Ammon's horn (tissue), 1 donor: ENCODE measurements at places on chromosomes 13 and 19.

DNA sequence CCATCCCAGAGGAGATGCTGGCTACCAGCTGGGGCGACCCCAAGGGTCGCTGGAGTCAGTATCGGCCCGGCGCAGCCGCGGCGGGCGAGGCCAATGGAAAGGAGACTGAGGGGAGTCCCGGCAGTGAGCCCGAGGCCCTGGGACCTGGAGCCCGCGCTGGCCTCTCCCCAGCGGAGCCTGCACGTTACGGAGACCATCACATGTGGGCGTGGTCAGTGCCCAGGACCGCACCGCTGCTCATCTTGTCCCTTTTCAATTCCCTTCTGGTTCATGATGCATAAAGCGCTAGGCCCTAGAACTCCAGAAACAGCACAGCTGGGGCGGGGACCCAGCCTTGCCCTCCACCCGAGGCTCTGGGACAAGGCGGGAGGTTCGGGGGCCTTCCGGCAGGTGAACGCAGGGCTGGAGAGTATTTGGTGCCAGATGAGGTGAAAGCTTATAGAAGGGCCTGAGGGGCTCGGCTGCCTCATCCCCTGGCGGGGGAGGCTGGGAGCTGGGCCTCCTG lies 8.0 kb downstream of the C19orf25 start:
- DNase-seq: no peak

GRCh38 chr19:48614436-48615230 lies at the start of gene FAM83E:
FAM83E (minus strand) TSS chr19:48615076; CDS start chr19:48613372, 1,704 bp downstream.
- DNase-seq: no peak

DNA sequence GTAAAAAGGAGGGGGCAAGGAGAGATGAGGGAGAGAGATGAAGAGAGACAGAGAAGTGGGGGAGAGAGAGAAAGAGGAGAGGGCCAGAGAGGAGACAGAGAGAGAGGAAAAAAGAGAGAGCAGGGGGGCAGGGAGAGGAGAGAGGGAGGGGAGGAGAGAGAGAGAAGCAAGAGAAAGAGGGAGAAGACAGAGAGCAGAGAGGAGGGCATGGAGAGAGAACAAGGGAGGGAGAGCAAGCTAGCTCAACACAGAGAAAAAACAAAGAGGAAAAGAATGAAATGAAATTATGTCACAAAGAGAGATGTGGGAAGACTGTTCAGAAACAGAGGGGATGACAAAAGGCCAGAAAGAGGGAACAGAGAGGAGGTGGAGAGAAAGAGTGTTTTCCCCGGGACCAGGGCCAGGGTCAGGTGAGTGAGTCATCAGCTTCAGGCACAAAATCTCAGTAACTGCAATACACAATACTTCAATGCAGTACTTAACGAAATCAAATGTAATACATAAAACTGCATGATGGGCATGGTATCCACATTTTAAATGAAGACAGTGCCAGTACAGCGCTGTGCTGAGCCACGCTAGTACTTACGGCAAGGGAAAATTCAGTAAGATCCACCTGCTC lies 4.8 kb downstream of the KLK7 start:
- DNase-seq: no peak

GRCh38 chr19:52722062-52723003 lies 12.5 kb downstream of the ZNF611 start:
- no peak for DNase-seq

DNA sequence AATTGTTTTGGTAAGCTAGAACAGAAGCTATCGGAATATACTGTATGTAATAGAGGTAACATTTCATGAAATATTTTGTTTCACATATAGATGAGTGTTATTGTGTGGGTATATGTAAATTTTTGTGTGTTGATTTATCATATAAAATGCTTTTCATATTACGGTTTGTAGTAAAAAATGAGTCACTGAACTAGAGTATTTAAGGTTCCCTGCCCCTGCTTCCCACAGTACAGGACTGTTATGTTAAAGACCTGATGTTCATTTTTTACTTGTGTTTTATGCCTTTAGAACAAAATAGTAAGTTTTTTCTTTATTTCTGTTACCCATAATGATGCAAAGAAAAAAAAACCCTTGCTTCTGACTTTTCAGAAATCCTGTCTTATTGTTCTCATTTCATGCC lies 243.4 kb downstream of the ENOX1 start:
- DNase-seq: no peak

DNA sequence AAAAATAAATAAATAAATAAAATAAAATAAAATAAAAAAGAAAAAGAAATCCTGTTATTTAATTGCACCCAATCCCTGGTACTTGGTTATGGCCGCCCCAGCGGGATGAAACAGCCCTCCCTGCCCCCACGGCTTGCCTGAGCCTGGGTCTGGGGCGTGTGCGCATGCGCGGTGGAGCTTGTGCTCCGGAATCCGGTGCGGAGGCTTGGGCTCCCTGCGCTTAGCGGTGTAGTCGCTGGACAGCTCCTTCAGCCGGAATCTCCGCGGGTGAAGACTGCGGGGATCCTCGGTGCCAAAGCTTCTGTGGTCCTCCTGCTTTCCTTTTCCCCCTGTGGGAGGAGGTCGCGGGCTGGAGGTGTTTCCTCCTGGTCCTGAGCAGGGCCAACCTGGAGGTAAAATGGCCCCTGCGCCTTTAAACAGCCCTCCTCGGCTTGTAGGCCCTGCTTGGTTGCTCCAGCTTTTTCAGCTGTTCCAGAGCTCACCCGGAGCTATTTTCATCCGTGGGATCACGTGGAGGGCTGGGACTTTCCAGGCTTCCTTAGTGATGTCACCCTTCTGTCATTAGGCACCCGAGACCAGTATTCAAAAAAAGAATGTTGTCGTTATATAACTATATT lies at the start of gene PLA2G4C:
TSS of gene PLA2G4C (minus strand) at position 468 of the 617 bp plus-strand sequence. CDS start 4,288 bp downstream, outside the sequence.
- DNase-seq: peak; percentile 93

GRCh38 chr13:113239986-113240385 lies 30.6 kb downstream of the CUL4A start:
- no peak for DNase-seq

GRCh38 chr19:15128162-15128770 lies 21.1 kb downstream of the SYDE1 start:
- no peak for DNase-seq

GRCh38 chr13:97141097-97141496 lies 81.0 kb upstream of the MBNL2 start:
- no peak for DNase-seq

DNA sequence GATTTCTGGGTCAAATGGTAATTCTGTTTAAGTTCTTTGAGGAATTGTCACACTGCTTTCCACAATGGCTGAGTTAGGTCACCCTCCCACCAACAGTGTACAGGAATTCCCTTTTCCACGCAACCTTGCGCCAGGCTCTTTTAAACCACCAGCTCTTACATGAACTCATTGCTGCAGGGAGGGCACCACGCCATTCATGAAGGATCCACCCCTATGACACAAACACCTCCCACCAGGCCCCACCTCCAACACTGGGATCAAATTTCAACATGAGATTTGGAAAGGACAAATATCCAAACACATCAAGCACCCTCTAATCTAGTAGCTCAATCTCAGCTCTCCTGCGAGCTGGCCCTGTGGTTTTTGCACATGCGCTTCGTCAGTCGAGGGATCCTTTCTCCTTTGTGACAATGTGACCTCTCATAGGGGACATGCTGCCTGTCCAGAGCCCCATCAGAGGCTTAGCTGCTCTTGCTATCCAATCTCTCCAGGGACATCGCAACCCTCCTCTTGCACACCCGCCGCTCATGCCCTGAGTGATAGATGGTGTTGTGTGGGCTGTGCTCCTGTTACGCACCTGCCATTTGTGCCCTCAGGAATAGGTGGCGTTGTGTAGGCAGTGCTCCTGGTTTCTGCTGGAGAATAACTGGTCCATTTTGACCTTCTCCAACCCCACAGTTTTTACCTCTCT lies 328.0 kb downstream of the UQCRFS1 start:
- DNase-seq: no peak

- DNase-seq: no peak
Observed at GRCh38 chr19:29404015-29404414, 121.8 kb upstream of the VSTM2B start.

GRCh38 chr19:3979289-3979673 lies 6.0 kb downstream of the EEF2 start:
- DNase-seq: no peak

DNA sequence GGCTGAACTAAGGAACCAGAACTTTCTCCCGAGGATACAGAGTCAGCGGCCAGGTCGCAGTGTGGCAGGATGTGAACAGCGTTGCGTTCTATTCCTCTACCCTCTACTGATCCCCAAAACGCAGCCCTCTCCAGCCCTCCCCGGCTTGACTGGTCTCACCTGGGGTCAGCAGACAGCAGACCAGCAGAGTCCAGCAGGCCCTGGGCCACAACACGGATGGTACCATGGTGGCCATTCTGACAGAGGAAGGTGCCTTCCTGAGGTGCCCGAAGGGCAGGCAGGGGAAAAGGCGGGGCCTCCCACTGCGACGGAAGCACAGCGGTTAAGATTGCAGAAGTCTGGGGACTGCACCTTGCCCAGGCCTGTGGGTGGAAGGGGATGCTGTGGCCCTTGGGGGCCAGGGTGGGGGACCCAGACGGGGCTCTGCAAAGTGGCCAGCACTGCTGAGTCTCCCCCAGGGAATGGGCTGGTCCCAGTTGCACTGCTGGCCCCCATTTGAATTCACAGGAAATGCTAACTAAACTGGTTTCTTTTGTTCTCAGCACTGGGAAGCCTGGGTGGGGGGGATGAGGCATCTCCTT lies at the start of gene ICAM3:
TSS of gene ICAM3 (minus strand) at position 245 of the 581 bp plus-strand sequence. CDS start at position 235, 10 bp downstream.
- DNase-seq: no peak

- no peak for DNase-seq
Observed at GRCh38 chr13:100182900-100183490, 94.1 kb downstream of the PCCA start.

GRCh38 chr13:41325752-41326151 lies 14.7 kb downstream of the NAA16 start:
- DNase-seq: no peak

DNA sequence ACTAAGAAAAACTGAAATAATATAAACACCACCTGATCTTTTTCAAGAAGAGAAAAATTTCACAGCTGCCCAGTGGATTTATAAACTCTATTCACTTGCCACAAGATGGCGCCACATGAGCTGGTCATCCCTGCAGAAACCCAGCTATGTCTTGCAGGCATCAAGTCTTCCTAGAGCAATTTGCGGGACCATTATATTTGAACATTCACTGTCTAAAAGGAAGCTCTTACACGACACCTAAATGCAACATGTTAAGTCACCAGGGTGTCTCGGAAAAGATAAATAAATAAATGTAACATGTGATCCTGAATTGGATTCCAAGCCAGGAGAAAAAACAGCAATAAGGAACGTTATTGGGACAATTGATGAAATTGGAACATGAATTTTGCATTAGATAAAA lies 20.3 kb upstream of the AKT2 start:
- peak; percentile 94 for DNase-seq

DNA sequence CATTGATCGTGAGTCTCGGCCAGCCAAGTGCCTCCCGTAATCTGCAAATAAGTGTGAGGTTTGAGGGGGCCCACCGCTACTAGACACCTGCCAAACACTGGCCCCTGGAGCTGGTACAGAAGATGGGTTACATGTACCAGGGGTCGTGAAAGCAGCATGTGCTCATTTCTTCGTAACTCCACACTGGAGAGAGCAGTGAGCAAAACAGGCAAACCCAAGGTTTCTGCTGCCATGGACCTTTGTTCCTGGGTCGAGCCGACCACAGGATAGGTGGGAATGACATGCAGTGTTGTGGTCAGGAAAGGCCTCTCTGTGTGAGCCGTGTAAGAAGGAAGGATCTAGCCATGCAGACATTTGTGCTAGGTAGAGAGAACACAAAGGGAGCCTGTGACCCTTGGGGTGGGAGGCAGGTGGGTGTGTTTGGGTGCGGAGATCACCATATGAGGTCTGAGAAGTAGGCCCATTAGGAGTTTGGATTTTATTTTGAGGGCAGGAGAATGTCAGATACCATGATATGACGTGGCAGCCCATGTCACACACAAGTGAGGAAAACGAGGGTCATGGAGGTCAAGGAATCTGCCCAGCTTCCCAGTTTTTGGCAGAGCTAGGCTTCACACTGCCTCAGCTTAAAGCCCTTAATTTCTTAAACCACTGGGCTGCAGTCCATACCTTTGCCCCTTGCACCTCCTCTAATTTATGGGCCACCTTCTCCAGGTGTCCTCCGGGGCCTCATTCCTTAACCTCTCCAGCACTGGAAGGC lies 919 bp downstream of the GTF3A start:
- peak; percentile 18 for DNase-seq
